ENCODE measurements at places on chromosomes 7 and 10.

- DNase-seq = no peak
These were observed 147.3 kb downstream of the PFKFB3 start for GRCh38 chr10:6349846-6350535.

DNA sequence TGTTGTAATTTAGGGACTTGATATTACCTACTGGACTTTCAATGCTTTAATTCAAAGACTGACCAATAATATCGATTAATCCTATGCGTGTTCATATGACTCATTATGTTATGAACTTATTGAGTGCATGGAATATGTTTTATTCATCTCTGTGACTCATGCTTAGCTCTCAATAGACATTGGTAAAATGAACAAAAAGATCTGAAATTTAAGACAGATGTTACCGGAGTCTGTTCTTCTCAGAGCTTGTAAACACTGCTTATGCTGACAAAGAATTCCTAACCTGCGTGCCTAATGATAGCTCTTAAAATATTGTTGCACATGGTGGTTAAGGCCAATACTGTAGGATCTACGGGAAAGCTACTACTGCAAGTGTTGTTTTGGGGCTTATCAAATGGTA lies 131.5 kb upstream of the ACBD5 start:
- no peak for DNase-seq

- no peak for DNase-seq
These were observed 43.2 kb downstream of the RALA start for GRCh38 chr7:39666562-39666961.

DNA sequence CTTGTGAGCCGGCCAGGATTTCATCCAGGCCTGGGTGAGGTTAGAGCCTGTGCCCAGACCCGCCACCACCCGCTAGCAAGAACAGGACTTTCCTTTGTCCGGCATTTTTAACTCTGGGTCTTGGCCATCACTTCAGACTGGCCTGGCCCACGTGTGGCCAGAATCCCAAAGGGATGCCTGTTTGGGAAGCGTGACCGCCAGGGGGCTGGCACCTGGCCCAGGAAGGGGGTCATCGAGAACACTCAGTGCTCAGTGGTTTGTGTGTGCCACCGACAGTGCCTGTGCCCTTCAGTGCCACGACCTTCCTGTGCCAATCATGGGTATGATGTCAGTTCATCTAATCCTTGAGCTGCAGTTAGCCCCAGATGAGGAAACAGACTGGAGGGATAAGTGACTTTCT lies 85.0 kb downstream of the ZMIZ1 start:
- no peak for DNase-seq

DNA sequence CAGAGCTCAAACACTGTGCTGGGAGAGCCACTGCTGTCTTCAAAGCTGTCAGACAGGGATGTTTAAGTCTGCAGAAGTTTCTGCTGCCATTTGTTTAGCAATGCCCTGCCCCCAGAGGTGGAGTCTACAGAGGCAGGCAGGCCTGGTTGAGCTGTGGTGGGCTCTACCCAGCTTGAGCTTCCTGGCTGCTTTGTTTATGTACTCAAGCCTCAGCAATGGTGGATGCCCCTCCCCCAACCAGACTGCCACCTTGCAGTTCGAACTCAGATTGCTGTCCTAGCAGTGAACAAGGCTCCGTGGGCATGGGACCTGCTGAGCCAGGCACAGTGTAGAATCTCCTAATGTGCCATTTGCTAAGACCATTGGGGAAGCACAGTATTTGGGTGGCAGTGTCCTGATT lies 4.6 kb upstream of the CYP2C19 start:
- DNase-seq = no peak

DNA sequence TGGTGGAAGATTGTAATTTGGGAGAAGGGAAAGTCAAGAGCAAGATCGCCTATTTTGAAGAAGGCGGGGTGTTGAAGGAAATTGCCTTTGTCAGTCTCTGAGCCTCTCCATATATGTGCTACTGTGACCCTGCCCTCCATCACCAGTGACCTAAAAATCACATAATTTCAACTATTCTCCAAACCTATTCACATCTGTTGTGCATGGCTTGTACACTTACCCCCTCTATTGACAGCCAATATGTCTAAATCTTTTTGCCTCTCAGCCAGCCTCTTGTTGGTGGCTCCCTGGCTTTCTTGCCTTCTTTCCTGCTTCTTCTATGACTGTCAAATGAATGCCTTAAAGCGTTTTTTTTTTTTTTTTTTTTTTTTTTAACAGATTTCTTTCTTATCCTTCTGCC lies 295.6 kb downstream of the AUTS2 start:
- no peak for DNase-seq

DNA sequence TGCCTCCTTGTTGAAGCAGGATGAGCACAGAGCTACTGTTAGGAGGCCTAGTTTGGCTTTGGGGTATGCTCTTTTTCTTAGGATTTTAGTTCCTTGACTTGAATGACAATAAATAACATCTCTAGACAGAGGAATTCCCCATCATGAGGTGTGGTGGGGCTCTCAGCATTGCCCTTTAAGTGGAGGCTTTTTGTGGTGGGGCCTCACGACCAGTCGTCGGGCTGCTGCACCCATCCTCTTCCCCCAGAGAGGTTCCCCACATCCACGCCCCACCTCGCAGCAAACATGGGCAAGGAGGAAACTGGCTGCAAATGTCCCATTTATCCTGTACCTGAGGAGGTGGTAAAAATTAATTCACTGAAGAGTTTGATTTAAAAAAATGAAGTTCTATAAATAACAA lies 36.1 kb upstream of the TARP start:
- DNase-seq = no peak

- DNase-seq = no peak
These were observed 44.2 kb downstream of the BPGM start for GRCh38 chr7:134690614-134691504.
